Epithelial cell of umbilical artery (primary cell): ENCODE measurements at places on chromosomes 1 and 21. TPM values are rescaled to one million over a fixed set of nuclear protein-coding genes. Genes with fewer than 3 reads are reported as not detected.

Gene LRRC53
- not detected in 2 replicates for total RNA-seq

Gene FCMR
- 0.32 TPM in 1 of 2 replicates, not detected in the other for total RNA-seq

Gene UBL4B
- total RNA-seq, result not detected in 2 replicates

Gene MARK1
- 0.97 and 2.0 TPM in 2 replicates for total RNA-seq

Gene PODN
- 0.30 and 0.65 TPM in 2 replicates for total RNA-seq

Gene C1orf52
- 18.1 and 22.7 TPM in 2 replicates for total RNA-seq

Gene LRRC8C
- total RNA-seq, result 15.6 and 22.6 TPM in 2 replicates

Gene OR6K3
- not detected in 2 replicates for total RNA-seq

Gene CNIH4
- total RNA-seq, result 88.9 and 163 TPM in 2 replicates

Gene SLC9C2
- total RNA-seq, result 0.32 TPM in 1 of 2 replicates, not detected in the other

Gene NR1I3
- total RNA-seq, result not detected in 2 replicates

Gene LMX1A
- not detected in 2 replicates for total RNA-seq

Gene RAP1GAP
- under 0.01 TPM in 1 of 2 replicates, not detected in the other for total RNA-seq

Gene TENT5C
- under 0.01 and 0.15 TPM in 2 replicates for total RNA-seq

Gene RNF207
- 5.2 and 9.4 TPM in 2 replicates for total RNA-seq

Gene MYOM3
- 0.30 and 0.32 TPM in 2 replicates for total RNA-seq

Gene PM20D1
- not detected in 2 replicates for total RNA-seq

Gene TMEM82
- not detected in 2 replicates for total RNA-seq

Gene KCNK2
- total RNA-seq, result 0.15 TPM in 1 of 2 replicates, not detected in the other

Gene UBE2Q1
- 29.6 and 32.8 TPM in 2 replicates for total RNA-seq

Gene C21orf58
- 5.5 and 6.4 TPM in 2 replicates for total RNA-seq

Gene SYPL2
- not detected in 2 replicates for total RNA-seq

Gene SLAMF7
- total RNA-seq, result not detected in 2 replicates

Gene DISP3
- total RNA-seq, result under 0.01 and 0.30 TPM in 2 replicates

Gene OLIG1
- not detected in 2 replicates for total RNA-seq
